ENCODE measurements at places on chromosomes 16 and 17.
A peak's percentile ranks its signal among the peaks of the same experiment; 100 is the strongest.

DNA sequence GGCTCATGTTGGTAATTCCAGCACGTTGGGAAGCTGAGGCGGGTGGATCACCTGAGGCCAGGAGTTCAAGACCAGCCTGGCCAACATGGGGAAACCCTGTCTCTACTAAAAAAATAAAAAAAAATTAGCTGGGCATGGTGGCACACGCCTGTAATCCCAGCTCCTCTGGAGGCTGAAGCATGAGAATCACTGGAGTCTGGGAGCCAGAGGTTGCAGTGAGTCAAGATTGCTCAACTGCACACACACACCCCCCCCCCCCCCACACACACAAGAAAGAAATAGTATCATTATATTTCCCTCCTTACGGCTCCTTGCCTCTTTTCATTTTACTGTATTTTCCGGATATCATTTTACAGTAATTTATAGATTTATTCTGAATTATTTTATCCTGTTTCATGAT, 963.1 kb upstream of the GOT2 start:
- DNase-seq, result no peak

GRCh38 chr17:57440522-57441269, 184.4 kb downstream of the MSI2 start:
- peak; percentile 94 for DNase-seq

GRCh38 chr17:45668316-45668715, 115.8 kb upstream of the CRHR1 start:
- DNase-seq, result no peak

GRCh38 chr17:35372846-35373533, 431 bp downstream of the SLFN11 start:
- DNase-seq, result no peak

DNA sequence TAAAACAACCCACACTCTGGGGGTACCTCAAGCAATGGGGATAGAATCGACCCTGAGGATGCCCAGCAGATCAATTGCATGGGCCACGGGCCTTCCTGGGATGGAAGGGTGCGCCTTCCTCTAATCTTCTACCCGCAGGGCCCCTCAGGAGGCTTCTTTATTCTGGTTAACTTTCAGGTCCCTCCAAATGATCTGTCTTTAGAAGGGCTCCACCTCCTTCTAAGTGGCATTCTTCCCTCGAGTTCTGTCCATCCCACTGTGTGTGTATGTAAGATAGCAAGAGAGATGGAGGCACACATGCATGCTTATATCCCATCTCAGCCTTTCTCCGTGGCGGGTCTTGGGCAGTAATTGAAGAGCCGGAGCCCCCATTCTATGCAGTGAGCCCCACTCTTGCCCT, 125.7 kb downstream of the MRM1 start:
- DNase-seq, result no peak

DNA sequence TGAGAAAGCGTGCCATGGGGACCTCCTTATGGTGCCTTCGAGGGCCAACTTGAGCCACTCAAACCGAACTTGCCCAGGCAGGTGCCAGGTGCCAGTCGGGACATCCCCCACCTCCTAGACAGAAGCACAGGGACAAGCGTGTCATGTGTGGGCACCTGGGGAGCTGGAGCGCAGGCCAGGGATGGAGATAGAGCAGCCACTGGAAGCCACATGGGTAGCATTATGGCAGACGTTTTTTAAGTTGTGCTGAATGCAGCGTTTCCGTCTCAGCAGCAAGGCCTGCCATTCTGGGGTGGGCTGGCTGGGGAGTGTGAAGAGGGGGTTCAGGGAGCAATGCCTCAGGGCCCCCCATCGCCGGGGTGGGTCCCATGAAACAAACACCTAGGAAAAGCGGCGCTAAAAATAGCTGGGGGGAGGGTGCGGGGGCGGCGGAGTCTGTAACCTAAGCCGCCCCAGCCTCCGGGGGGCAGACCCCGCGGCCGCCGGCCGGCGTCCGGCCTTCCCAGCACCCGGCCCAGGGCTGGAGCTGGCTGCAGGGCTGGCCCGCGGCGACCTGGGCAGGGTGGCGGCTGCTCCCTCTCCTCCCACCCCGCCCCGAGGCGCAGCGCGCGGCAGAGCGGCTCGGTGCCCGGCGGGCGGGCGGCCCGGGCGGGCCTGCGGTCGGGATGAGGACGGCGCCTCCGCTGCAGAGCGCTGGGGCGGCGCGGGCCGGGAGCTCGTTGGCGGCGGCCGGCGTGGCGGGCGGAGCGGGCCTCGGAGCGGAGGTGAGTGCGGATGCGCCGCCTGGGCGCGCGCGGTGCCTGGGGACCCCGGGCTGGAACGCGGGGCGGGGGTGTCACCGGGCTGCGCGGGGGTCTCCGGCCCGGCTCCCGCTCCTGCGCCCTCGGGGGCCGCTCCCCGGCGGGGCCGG, at the start of gene ZNF469:
TSS of gene ZNF469 (plus strand) at position 469 of the 910 bp plus-strand sequence. CDS start 44,512 bp downstream, outside the sequence.
- peak; percentile 5 for DNase-seq

DNA sequence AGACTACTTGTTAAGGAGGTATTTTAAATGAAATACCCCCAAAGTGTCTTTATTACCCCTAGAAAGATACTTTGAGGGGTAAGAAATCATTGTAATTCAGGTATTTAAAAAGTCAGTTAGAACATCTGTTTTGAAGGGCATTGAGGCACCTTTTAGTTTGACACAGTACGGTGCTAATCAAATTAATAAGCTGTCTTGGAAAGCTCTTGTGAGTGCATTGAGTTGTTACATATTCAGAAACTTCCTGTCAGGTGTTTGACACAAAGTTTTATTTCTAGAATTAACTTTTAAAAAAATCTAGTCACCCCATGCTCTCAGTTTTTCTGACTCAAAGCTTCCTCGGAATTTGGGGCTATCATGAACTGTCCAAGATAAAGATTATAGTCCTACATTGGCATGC, 4.6 kb downstream of the RBBP6 start:
- DNase-seq, result no peak

DNA sequence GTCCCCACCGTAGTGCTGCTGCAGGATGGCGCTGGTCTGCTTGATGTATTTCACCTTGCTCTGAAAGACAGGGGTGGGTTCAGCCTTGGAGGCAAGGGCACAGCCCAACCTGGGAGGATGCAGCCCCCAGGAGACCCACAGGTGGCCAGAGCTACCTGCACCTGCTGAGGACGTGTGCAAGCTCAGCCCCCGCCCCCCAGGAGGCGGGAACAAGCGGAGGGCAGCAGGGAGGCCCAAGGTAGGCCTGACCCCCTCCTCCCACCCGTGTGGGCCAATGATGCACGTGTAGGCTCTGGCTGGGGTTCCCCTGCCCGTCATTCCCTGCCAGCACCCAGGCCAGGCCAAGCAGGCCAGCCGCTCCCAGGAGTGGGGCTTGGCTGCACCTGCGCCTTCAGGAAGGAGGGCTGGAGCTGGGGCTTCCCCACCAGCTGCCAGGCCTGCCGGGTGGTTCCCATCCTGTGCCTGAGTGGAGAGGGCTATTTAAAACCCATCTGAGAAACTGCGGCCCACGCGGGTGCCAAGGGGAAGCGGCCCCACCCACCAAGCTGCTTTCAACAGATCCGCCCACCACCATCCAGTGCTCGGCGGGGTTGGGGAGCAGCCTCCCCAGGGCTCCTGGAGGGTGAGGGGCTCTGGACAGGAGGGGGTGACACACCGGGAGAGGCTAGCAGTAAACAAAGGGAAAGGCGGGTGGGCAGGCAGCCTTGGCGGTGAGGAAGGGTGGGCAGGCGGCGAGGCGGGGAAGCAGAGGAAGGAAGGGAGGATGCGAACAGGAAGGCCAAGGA, 3.8 kb downstream of the NTHL1 start:
- DNase-seq, result peak; percentile 37

- DNase-seq, result no peak
Measured at GRCh38 chr16:88310796-88311605, 71.8 kb upstream of the ZNF469 start.

GRCh38 chr16:34801875-34802274, 1342.5 kb downstream of the TP53TG3F start:
- DNase-seq, result no peak

DNA sequence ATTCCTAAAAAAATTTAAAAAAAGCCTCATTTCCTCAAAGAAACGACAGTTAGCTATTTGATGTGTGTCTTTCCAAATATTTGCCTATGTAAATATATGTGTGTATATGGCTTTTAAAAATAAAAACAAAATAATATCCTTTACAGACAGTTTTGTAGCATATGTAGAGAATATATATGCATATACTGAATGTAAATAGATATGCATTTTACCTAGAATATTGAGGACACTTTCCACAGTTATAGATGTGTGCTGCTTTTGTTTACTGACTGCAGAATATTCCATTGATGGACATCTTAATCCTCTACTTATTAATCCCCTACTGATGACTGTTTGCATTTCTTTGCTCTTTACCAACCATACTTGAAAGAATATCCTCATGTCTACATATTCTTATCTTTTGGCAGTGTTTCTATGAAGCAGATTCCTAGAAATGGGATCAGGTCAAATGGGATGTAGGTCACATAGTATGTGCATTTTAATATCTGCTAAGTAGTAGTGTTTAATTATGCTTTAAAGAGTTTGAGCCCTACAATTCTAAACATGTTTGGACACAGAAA, 3.3 kb downstream of the CCL3L1 start:
- DNase-seq, result no peak

DNA sequence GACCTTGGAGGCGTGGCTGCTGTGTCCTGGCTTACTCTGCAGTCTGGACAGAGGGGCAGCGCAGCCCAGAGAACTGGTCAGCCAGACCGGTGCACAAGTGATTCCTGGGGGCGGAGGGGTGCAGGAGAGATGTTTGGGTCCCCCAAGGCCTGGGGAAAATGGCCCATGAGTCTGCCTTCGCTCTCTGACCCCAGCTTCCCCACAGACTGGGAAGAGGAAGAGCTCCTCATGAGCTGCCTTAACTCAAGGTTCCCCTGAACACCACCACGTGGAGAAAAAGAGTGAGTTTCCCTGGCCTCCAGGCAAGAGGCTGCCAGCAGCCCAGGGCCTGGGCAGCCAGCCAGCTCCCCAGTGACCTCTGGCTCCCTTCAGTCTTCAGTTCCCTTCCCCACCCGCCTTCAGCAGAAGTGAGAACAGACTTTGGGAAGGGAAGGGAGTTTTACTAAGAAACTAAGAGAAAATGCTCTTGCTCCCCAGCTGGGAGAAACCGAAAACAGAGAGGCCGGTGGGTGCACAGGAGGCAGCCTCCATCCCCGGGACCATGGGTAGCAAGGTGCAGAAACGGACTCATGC, 2.0 kb upstream of the C17orf99 start:
- DNase-seq, result peak; percentile 81

DNA sequence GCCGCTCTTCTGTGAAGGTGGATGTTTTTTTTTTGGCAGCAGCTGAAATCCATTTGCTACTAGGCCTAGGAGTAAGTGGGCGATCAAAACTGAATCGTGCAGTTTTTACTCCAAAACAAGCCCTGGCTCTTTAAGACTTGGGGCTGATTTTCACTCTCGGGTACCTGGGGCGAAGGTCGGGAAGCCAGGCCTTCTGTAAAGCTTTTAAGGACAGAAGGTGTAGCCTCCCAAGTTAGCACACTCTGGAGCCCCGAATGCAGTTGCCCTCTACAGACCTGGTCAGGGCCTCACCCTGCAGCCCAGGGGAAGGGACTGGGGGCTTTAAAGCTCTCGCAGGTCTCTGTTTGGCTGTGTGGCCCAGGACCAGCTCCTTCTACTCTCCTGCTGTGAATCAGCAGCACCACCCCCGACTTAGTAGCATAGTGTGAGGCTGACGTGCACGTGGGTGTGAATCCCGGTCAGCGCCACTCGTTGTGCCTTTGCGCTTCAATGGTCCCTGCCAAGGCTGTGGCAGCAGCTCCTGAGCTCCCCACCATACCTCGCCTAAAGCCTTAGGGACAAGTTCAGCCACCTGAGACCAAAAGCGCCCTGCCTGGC, 49.9 kb downstream of the TMEM235 start:
- DNase-seq, result no peak

DNA sequence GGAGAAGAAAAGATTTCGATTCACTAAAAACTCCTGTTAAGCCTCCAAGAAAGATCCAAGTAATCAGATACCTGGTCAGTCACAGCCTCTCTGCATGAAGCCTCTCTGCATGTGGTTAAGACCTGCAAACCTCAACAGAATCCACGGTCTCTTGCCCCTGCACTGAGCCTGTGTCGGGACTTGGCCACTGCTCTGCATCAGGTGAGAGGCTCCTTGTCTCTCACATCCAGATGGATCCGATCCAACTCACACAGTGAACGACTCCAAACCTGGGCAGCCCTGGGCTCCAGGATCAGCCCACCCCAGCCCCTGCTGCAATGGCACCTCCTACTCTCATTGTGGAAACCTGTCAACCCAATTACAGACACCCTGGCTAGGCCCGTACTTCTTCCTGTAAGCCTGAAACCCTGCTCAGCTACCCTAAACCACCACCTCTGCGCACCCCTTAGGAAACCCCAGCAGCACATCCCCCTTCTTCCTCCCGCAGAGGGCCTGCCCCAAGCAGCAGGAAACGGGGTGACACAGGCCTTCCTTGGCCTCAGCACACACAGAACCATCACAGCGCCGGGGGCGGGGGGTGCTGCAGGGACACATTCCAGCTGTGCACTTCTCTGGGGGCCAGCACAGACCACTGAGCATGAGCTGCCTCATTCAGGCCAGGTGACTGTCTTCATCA, 129.5 kb downstream of the ANKRD11 start:
- peak; percentile 7 for DNase-seq

DNA sequence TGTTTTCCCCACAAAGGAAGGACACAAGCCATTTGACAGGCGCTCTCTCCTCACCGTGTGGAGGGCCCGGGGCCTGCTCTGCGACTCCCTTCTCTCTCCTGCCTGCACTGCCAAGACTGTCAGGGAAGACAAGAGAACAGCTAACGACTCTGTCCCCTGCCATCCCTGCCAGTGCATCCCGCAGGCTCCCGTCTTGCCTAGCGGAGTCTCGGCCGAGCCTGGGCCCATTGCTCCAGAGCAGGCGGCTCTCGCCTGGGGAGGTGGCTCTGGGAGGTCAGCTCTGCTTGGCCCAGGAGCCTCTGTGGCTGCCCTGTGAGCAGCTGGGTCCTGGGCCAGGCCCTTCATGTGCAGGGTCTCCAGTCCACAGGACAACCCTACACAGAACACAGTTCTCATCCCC, 53.0 kb downstream of the WNT3 start:
- no peak for DNase-seq

- no peak for DNase-seq
Measured at GRCh38 chr16:17304106-17304490, 166.7 kb downstream of the XYLT1 start.

DNA sequence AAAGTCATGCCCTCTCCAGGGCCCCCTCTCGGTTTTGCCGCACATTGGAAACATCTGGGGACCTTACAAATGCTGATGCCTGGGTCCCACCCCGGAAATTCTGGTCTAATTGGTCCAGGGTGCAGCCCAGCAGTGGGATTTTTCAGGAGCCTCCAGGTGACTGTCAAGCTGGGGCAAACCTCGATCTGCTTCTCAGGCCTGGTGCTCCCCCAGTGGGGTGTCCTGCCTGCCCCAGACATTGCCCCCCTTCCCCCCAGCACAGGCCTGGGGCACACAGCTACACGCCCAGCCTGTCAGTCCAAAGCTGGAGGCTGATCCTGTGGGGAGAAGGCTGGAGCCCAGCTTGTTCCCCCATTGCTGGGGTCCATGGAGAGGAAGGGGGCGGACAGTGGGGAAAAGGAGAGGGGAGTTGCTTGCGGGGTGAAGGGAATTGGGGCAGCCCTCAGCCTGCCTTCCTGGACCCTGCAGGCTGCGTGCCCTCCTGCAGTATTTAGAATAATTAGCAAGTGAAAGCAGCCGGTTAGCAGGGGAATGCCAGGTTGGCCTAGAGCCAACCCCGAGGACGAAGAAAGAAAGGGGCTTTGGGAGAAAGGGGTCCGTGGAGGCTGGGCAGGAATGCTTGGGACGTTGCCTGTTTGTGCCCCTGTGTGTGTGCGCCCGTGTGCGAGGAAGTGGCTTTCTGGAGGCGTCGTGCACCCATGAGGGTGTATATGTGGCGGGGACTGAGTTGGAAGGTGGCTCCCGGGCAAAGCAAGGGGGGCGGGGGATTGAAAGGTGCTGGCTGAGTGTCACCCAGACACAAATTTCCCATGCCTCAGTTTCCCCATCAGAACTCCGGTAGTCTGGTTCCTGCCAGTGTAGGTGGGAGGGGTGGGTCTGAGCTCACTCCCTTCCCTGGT, 5.9 kb downstream of the FOXJ1 start:
- DNase-seq, result no peak

Data from NCI-H69 (cell line).